NCI-H460 (cell line): ENCODE measurements at places on chromosomes 13 and 19.

GRCh38 chr13:41976476-41976875, 15.6 kb upstream of the VWA8 start:
- DNase-seq = no peak

GRCh38 chr19:3599776-3600187, 6.9 kb downstream of the TBXA2R start:
- no peak for DNase-seq

DNA sequence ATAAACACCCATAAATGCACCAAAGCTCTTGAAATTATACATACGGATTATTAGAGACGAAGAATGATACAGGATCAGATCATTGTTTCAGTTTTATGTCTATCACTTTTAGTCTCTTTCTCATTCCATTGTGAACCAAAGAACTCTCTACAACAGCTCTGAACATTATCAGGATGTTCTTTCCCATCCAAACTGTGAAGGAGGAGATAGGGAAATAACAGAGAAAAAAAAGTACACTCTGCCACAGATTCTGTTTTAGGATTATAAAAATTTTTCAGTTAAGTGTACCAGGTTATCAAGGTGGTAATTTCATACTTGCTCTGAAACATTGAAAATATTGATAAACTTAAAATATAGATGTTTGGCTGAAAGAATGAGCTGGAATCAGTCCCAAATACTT, 270.9 kb downstream of the MZT1 start:
- no peak for DNase-seq

GRCh38 chr19:1094655-1094977, 559 bp downstream of the POLR2E start:
- DNase-seq = no peak

- no peak for DNase-seq
Observed at GRCh38 chr19:18931316-18932162, 9.5 kb downstream of the HOMER3 start.

DNA sequence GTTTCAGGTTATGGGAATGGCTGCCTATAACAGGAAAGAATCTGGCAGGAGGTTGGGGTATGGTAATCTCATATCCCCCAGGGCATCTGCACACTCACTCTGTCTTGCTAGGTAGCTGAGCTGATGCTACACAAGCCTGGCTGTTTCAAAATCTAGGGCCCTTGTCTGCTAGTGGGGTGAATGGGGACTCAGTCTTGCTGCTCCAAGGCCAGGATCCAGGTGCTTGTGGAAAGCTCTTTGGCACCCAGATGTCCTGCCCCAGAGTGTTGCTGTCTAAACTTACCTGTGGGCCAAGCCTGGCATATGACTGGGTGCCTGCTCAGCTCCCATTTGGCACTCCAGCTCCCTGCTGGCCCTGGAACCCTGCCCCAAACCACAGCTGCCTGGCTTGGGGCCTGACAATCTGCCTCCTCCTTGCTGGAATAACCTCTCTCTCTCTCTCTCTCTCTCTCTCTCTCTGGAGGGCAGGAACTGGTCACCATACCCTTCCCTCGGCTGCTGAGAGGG, 158.1 kb upstream of the TSC22D1 start:
- no peak for DNase-seq

GRCh38 chr19:13797870-13798269, 2.6 kb downstream of the ZSWIM4 start:
- no peak for DNase-seq

DNA sequence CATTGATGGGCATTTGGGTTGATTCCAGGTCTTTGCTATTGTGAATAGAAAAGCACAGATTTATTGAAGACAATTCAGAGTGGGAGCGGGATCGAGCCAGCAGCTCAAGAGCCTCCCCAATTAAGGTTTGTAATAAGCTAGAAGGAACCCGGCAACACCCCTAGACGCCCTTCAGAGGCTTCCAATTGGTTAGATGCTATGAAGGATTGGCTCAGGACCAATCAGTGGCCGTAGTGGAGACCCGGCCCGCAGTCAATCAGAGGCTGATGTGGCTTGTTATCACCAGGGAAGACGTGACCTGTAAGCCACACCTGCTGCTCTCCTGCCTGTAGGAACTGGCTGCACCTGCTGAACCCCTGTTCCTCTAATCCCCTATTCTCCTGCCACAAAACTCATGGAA, 14.6 kb downstream of the SIGLEC11 start:
- no peak for DNase-seq

DNA sequence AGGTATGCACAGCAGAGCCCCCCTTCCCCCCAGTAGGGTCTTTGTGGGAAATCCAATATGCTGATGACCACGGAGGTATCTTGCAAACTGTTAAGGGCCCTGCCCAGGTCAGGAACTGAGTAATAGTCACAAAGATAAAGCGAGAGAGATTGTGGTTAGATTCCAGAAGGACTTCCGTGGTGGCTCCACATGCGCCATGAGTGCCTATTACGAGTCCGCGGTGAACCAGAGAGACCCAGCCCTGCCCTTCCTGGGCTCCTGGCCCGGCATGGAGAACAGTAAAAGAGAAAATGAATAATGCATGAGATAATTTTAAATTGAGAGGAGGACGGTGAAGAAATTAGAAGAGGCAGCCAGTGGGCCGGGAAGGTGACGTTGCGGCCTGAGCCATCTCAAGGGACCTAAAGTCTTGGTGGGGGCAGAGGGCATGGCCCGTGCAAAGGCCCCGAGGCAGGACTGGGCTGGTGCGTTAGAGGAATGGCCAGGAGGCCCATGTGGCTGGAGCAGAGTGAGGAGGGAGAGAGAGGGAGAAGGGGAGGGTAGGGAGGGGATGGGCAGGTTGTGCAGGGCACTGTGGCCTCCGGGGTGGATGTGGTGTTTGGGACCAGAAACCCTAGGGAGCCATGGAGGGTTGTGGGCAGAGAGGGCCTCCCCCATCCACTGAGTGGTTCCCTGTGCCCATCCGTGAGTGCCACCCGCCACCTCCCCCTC, 46.6 kb upstream of the NFIC start:
- DNase-seq = no peak

DNA sequence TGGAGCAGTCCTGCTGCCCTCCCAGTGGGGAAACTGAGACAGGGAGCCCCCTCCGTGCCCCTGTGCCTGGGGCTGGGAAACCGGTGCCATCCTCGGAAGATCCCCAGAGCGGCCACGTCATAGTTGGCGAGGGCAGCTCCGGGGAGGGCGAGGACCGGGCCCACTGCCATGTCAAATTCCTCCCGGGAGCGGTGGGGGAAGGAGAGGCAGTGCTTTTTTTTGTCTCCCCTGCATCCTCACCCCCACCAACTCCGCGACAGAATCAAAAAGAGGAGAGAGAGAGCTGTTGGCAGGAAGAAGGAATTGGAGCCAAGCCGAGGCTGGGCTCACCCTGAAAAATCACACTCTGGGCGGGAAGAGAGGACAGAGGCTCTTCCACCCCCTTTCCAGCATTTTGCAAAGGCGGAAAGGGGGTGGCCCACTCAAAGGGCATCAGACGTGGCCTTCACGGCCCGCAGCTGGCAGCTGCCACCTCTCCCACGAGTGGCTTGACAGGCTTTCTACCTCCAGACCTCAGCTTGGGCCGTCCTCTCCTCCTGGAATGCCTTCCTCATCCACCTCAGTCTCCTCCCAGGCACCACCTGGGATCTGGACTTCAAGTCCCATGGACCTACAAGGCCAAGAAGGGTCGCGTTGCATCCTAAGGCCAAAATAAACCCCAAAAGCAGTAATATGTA, 19.6 kb upstream of the NFIC start:
- DNase-seq = no peak

GRCh38 chr13:43725460-43725859, 61.3 kb downstream of the ENOX1 start:
- no peak for DNase-seq

- no peak for DNase-seq
Observed at GRCh38 chr13:46665633-46666482, 112.9 kb downstream of the LRCH1 start.

- DNase-seq = no peak
Observed at GRCh38 chr13:25992076-25992475, 59.7 kb downstream of the SHISA2 start.

DNA sequence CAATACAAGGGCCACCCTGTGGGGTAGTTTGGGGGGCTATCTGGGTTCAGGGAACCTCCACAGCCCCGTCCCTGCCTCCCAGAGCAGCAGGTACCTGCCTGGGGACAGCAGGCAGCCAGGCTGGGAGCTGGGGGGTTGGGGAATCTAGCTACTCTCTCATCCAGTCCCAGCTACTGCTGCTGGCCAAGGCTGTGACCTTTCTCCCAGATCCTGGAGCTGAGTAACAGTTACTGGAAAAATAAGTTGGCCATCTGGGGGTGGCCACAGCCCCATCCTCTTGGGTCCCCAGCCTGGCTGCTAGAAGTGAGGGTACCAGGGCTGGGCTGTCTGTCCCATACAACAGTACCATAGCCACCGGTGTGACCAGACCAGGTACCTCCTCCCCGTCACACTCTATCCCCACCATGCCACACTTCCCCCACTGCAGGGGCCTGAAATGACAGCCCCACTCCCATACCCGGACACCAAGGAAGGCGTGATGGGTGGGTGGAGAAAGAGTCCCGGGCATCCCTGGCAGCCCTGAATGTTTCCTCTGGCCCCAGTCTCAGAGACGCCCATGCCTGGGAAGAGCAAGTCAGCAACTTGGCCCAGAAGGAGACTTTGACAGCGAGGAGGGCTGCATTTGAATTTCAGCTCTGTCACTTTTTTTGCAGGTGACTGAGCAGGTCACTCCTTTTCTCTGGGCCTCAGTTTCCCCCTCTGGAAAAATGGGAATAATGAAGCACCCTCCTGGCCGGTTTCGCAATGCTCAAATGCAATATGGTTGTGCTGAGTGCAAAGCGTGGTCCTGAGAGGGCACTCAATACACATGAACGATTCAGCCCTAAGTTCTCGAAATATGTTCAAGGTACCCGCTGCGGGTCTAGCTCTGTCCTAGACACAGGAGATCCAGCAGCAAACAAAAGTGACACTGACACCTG, 30.7 kb upstream of the NFIC start:
- DNase-seq = no peak

DNA sequence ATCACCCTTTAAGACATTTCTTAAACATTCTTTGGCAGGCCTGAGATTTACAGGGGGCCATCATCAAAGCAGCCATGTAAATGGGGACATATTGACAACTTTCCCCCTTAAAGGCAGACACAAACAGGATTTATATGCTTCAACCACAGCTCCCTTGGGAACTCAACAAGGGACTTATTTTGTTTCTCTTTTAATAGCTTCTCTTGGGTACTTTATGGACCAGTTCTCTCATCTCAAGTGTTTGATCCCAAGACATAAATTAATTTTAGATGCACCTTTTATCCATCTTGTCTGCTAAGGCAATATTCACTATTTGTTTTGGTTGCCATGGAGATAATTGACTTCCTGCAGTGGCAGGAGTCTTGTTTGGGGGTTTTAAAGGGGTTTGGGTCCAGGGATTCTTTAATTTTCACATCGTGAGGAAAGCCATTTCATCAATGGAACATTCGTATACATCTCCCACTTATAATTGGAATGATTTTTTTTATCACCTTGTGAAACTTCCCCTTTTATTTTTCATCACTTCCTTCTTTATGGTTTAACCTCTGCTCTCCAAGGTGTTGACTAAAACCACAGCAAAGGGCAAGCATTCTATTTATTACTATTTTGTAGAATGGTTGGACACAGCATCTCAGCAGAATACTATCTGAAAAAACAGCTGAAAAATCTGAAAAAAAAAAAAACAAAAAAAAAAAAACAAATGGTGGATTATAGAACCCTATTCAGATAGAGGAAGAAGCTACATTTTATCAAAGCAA, 726.0 kb downstream of the DIAPH3 start:
- no peak for DNase-seq

GRCh38 chr19:41001243-41001971, 10.3 kb downstream of the CYP2B6 start:
- no peak for DNase-seq

- DNase-seq = no peak
Observed at GRCh38 chr13:79802389-79803085, 321.6 kb downstream of the NDFIP2 start.

DNA sequence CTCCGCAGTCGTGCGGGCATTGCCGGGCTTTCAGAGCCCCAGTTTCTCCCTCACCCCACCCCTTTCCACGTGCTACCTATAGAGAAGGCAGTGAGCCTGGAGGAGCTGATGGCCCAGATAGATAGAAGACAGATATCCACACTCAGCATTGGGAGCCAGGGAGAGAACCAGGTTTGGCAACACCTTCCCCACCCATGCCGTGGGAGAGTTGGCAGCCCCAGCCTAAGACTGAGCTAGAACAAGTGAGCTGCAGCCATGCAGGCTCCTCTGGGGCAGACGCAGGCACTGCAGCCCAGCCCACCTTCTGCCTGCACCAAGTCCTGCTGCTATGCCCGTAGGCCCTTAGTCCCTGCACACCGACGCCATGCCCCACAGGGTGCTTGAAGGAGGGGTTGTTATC, 10.3 kb upstream of the KRTDAP start:
- DNase-seq = no peak

DNA sequence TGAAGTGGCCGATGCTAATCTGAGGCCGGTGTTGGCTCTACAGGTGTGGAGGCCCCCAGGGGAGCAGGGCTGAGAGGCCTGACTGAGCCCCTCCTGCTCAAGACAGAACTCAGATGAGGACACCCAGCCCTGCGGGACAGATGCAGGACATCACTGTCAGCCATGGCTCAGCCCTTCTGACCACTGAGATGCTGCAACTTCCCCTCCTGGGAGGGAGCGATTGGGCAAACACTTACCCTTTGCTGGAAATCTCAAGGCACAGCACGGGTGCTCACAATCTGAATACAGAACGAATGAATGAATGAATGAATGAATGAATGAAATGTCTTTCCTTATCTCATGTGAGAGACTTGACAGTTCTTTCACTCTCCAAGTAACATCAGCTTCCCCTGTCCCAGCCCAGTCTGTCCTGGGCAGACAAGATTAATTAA, 3.5 kb upstream of the SIGLEC7 start:
- DNase-seq = no peak

GRCh38 chr19:37986048-37986750, 79.2 kb downstream of the SIPA1L3 start:
- no peak for DNase-seq

- no peak for DNase-seq
Observed at GRCh38 chr13:45180713-45181601, 19.9 kb downstream of the KCTD4 start.

DNA sequence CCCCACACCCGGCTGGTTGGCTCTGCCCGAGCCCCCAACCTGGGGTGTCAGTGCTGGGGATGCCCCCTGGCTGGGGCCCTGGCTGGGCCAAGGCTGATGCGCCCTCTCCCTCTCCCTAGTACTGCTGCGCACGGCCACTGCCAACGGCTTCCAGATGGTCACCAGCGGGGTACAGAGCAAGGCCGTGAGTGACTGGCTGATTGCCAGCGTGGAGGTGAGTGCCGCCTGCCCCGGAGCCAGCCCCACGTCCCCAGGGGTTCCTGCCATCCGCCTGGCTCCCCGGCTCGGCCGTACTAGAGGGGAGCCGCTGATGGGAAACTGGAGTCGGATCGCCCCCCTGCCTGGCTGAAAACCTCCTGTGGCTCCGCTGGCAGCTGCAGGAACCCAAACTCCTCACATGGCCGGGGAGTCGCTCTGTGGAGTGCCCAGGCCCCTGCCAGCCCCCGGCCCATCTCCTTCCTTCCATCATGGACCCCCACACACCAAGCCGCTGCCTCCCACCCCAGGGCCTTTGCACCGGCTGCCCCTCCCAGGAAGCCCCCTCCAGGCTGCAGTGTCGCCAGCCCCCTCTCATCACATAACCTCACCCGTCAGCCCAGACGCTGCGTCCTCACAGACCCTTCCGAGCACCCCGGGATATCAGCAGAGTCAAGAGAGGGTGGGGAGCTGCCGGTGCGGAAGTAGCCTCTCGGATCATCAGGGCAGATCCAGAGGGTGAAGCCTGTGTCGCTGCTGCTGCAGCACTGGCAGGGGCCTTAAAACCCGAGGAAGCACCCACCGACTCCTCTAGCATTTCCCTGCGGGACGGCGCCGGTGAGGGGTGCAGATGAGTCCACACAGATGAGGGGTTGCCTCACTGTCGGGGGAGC, 10.6 kb downstream of the NCLN start:
- DNase-seq = no peak
